ENCODE measurements at places on chromosomes 3 and 15. TPM values are rescaled to one million over a fixed set of nuclear protein-coding genes. Genes with fewer than 3 reads are reported as not detected.

DNA sequence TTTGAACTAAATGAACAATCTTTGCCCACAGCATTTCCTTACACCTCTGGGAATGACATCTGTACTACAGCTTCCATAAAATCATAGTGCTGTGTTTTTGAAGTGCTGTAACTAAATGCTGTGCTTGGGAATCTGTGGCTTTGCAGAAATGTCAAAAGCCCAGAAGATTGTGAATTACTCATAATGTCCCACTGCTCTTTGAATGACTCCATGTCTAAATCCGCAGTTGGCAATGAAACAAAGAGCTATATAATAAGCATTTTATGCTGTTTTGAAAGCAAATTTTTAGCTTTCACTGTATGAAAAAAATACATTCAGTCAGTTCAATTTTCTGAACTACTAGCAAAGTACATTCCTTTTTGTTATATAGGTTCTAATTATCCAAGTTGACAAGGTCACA, 88.6 kb upstream of the ADAMTS17 start:
- H3K4me1 ChIP-seq = no peaks in the 10 kb centered on the region
- no peak overlapping the region for H3K4me3 ChIP-seq
- DNase-seq = no peak
- H3K27me3 ChIP-seq = peaks cover 5% of the 10 kb centered on the region
- no peaks in the 10 kb centered on the region for H3K36me3 ChIP-seq

- no peak overlapping the region for H3K4me3 ChIP-seq
- no peaks in the 10 kb centered on the region for H3K36me3 ChIP-seq
- DNase-seq = no peak
- no peak overlapping the region for H3K27ac ChIP-seq
Measured at GRCh38 chr15:33132233-33132580, 62.3 kb downstream of the FMN1 start.

- H3K36me3 ChIP-seq = peaks cover 13% of the 10 kb centered on the region
- DNase-seq = no peak
- H3K27ac ChIP-seq = no peak overlapping the region
- H3K4me3 ChIP-seq = no peak overlapping the region
- peaks cover 2% of the 10 kb centered on the region for H3K27me3 ChIP-seq
Measured at GRCh38 chr15:29682361-29682760, 139.9 kb downstream of the TJP1 start.

DNA sequence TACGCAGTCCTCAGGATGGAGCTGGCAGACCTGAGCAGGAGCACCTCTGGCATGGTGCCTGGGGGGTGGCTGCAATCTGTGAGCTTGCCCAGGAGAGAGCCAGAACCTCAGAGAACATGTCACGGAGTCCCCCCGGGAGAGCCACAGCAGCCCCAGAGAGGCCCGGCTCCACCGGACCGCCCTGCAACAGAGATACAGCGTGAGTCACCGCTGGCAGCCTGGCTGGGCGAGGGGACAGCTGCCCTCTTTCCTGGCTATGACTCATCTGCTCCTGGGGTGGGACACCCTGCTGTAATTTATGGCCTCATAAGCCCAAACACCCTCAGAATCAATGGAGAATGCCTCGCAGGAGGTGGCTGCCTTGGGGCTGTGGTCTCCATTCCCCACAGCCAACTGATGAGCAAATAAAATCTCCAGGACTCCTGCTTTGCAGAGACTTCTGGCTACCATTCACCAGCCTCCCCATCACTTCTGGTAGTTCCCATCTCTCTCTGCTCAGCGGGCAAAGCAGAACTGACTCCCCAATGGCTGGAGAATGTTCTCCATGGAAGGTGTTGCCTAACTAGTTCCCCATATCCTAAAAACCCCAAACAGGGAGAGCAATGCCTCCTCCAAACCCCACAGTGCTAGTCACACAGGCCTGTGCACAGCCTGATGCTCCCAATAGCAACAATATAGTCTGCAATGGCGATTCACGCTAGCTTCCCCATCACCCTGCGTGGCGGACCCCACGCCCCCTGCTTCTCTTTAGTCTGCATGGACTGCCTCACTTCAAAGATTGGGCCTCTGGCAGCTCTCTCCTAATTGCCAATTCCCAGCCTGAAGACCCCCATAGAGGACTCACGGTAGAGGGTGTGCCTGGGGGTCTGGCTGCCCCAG, 21.6 kb downstream of the ACSBG1 start:
- peak overlapping the region; percentile 36 for H3K27ac ChIP-seq
- DNase-seq = no peak
- no peak overlapping the region for H3K4me3 ChIP-seq
- H3K27me3 ChIP-seq = peaks cover 2% of the 10 kb centered on the region
- H3K4me1 ChIP-seq = no peaks in the 10 kb centered on the region
- H3K36me3 ChIP-seq = no peaks in the 10 kb centered on the region

Gene CFAP20DC
- 4.2 TPM for total RNA-seq

Gene ACKR2
- 3.8 TPM for total RNA-seq

Gene CYP8B1
- not detected for total RNA-seq

Gene MRPS11
- 42.9 TPM for total RNA-seq

DNA sequence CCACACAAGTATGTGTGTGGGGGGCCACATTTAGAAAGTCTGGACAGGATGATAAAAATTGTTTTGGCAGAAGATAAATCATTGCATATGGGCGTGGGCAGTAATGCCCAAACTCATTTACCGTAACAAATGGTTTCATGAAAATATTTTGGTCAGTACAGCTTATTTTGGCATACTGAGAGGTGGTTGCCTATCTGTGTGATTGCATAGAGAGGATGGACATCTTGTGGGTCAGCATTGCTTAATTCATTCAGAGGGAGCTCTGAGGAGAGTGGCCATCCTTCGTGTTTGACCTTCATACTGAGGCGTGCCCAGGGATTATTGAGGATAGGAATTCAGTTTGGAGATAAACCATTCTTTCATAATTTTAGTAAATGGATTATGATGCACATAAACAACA, 162.5 kb downstream of the GAP43 start:
- H3K36me3 ChIP-seq = no peaks in the 10 kb centered on the region
- DNase-seq = no peak
- no peak overlapping the region for H3K4me3 ChIP-seq
- H3K27me3 ChIP-seq = peaks cover 4% of the 10 kb centered on the region
- H3K27ac ChIP-seq = no peak overlapping the region
- peaks cover 6% of the 10 kb centered on the region for H3K4me1 ChIP-seq

GRCh38 chr3:123952844-123953520, 8.0 kb downstream of the CCDC14 start:
- H3K27me3 ChIP-seq = no peaks in the 10 kb centered on the region
- H3K4me1 ChIP-seq = no peaks in the 10 kb centered on the region
- peaks cover 9% of the 10 kb centered on the region for H3K36me3 ChIP-seq
- no peak overlapping the region for H3K4me3 ChIP-seq
- H3K27ac ChIP-seq = no peak overlapping the region

DNA sequence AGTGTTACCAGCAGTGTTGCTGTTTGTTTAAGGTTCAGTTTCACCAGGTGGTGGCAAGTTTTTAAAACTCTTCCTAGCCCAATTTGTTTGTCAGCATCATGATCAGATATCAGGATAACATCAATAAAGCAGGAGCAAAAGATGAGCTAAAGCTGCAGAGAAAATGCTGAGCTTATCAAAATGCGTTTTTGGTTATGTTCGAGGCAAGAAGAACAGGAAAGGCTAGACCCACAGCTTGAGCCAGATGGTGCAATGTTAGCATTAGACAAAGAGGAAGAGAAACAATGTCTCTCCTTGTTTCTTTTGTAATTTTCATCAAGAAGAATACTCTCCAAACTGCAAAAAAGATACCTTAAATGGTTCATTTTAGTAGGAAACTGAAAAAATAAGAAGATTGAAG, 66.2 kb downstream of the THRB start:
- no peak overlapping the region for H3K27ac ChIP-seq
- H3K4me3 ChIP-seq = no peak overlapping the region
- H3K4me1 ChIP-seq = no peaks in the 10 kb centered on the region
- DNase-seq = no peak
- peaks cover 1% of the 10 kb centered on the region for H3K27me3 ChIP-seq
- no peaks in the 10 kb centered on the region for H3K36me3 ChIP-seq

DNA sequence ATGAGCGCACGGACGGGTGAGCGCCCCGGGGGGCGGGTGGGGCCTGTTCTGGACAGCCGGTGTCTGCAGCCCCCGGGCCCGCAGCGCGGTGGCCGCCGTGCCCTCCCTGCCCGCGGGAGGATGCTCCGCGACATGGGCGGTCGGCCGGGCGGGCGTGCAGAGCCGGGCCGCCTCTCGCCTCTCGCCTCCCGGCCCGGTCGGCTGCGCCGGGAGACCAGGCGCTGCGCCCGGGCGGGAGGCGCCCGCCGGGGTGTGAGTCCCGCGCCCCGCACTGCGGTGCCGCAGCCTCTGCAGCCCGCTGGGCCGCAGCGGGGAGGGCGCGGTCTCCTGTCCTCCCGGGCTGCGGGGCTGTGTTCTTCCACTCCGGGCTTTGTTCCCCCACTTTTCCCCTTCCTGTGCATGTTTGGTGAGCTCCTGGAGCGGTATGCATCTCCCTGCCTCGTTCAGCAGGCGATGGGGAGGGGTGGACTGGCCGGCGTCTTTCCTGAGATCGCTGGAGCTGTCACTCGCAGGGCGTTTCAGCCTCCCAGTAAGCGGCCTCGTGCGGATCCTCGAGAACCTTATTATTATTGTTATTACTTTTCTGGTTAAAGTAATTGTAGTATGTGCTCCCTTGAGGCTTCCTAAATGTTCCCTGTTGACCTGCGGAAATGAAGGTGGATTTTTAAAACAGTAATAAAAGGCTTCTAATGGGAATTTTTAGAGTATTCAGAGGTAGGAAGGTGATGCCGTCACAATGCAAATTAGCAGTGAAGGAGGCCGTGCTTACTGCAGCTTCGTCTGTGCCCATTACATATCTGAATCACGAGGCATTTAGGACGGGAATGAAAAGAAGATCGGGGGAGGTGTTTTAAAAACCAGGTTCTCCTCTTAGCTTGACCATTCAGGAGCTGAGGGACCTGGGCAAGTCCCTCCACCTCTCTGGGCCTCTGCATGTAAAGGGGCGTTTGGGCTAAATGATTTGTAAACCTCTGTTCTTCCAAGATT, 593 bp downstream of the TMOD2 start:
- H3K27me3 ChIP-seq = peaks cover 11% of the 10 kb centered on the region
- peak overlapping the region; percentile 95 for H3K4me3 ChIP-seq
- peak; percentile 50 for DNase-seq
- peaks cover 7% of the 10 kb centered on the region for H3K36me3 ChIP-seq
- peaks cover 62% of the 10 kb centered on the region for H3K4me1 ChIP-seq
- peak overlapping the region; percentile 23 for H3K27ac ChIP-seq
